ENCODE measurements at places on chromosomes 12 and 14.

DNA sequence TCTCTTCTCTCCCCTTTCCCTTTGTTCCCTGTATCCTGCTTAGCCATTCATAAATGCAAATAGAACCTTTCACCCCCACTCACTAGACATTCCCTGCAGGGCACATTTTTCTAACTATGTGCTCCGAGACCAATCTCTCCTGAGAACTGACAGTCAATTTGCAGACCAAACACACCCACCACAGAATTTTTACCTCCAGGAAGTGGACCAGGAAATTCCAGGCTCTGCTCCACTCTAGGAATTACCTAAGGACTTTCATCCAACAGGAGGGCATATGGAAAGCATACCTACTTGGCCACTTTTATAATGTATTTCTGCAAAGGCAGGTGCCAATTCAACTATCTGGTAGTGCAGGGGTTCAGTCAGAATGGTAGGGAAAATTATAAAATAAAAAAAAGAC is 8.9 kb upstream of the TAS2R46 start:
- no peak for DNase-seq

DNA sequence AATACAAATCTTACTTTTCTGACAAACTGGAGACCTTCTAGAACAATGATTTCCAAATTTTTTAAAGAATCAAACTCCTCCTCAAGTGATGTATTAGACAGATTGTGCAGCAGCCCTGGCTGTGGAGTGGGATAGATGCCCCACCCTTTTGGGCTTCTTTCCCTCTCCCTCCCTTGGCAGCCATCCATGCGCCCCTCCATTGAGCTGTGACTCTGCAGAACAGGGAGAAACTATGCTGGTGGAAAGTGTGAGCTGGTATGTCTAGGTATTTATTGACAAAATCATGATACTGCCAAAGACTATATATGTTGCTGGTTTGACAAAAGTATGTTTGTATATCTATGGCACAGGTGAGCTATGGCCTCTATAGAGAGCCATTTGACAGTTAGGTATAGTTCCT is 138.5 kb downstream of the KTN1 start:
- DNase-seq: no peak

- DNase-seq: peak; percentile 14
Observed at GRCh38 chr12:53252349-53252916, 15.7 kb upstream of the ESPL1 start.

- DNase-seq: no peak
Observed at GRCh38 chr14:21308132-21308478, 28.2 kb downstream of the RPGRIP1 start.

- no peak for DNase-seq
Observed at GRCh38 chr14:87312894-87313205, 680.1 kb downstream of the GALC start.

GRCh38 chr12:104991565-104992128 is 5.5 kb downstream of the NOPCHAP1 start:
- no peak for DNase-seq

Data from cerebellar nuclear complex (tissue), 1 donor.